Ovary (tissue), 10 donors: ENCODE measurements at places on chromosomes 4 and X.

- DNase-seq, result no peak
Measured at GRCh38 chr4:17715511-17715910, 65.9 kb downstream of the FAM184B start.

DNA sequence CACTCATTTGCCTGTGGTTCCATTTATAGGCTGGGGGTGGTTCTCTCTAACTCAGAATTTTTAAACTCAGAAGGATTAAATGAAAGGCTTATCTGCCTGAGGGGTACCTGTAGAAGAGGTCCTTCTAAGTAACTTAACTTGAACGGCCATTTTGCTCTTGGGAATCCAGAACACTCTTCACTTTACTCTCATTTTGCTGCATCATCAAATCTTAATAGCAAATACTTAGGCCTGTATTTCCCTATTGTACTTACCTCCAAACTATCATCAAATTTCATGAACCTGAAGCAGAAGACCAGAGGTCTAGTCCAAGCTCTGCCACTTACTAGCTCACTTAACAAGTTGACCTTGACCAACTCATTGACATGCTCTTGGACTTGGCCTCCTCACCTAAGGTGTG is 70.4 kb downstream of the GRIA3 start:
- no peak for DNase-seq

DNA sequence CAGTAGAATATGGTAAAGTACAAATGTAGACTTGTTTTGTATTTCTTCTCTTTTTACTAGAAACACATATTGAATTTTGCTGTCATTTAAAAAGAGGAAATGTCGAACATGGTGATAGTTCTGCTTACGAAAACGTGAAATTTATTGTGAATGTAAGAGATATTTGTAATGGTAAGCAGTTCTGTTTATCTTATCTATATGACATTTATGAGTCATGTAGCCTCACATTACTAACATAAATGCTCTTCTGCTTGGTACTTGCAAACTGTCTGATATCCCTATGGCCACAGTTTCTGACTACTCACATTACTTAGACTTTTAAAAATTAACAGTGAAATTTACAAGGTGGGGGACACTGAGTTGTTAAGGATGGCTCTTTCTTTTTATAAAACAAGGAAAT is 57.9 kb downstream of the PASD1 start:
- no peak for DNase-seq

DNA sequence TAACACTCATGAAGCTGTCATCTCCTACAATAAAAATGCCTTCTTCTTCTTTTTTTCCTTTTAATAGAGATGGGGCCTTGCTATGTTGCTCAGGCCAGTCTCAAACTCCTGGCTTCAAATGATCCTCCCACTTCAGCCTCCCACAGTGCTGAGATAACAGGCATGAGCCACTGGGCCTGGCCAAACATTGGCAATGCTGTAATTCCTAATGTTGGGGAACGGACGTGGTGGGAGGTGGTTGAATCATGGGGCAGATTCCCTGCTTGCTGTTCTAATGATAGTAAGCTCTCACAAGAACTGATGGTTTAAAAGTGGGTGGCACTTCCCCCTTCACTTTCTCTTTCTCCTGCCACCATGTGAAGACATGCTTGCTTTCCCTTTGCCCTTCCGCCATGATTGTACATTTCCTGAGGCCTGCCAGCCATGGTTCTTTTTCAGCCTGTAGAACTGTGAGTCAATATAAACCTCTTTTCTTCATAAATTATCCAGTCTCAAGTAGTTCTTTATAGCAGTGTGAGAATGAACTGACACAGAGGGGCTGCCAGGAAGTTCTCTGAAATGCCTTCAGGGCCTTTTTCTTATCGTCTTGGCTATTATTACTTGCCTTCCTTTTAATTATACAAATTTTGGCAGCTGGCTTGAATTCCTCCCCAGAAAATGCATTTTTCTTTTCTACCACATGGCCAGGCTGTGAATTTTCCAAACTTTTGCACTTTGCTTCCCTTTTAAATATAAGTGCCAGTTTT is 93.0 kb downstream of the CENPC start:
- DNase-seq, result no peak

DNA sequence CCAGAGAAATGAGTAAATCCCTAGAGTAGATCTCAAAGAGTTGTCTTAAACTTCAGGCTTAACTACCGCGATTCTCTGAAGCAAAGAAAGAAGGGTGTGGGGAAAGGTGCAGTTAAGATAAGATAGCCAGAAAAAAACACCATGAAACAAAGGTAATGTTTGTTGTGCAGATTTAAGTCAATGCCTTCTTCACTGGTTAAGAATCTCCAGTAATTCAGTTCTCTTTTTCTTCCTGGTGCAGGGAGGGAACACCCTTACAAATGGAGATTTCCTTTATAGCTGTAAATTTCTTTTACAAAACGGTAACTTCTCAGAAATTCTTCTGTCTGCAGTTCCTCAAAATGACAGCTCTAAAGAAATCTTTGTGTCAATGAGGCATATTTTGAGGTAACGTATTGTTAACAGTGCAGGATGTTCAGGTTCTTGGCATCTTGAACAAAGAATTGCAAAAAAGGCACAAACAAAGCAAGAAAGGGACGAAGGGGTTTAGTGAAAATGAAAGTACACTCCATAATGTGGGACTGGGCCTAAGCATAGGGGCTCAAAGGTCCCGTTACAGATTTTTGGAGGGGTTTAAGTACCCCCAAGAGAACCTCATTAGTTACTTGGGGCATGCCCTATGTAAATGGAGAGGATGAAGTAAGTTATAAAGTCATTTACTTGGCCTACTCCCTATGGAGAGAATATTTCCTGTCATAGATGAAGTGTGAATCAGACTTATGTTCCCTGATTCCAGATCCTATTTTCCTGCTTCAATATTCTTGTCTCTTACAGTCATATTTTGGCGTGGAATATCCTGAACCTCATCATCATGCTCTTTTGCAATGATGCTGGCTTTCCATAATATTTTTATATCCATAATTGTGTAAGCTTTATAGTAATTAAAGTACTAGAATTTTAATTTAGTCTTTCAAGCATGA is 492.0 kb downstream of the PCDH11X start:
- DNase-seq, result no peak

DNA sequence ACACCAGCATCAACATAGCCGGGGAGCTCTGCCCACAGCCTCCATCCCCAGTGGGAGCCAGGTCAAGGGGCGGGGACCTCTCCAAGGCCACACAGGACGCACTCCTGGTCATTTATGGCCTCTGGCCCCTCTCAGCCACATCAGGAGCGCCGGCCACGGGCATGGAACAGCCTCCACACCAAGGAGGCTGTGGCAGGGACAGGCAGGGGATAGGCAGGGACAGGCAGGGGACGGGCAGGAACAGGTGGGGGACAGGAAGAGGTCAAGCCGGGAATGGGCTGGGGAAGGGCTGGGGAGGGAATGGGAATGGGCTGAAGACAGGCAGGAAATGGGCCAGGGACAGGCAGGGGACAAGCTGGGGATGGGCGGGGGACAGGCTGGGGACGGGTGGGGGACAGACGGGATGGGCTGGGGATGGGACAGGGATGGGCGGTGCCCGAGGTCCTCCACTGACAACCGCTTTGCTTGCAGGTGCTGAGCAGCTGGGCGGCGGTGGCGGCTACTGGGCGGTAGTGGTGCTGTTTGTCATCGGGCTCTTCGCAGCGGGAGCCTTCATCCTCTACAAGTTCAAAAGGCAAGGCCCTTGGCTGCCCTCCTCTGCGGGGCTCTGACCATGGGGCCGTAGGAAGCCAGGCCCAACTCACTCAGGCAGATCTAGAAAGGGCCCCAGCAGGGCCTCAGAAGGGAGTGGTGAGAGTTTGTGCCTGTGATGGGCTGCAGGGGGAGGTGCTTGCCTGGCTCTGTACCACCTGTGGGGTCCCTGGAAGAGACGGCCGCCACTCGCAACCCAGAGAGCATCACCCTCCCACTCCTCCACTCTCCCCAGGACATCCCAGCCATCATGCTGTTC is 205.6 kb downstream of the AFAP1 start:
- DNase-seq, result no peak

- DNase-seq, result no peak
Measured at GRCh38 chr4:94525993-94526728, 74.4 kb downstream of the PDLIM5 start.

- DNase-seq, result no peak
Measured at GRCh38 chr4:45475548-45475947, 648.3 kb downstream of the GABRG1 start.

- no peak for DNase-seq
Measured at GRCh38 chr4:24179201-24179840, 289.5 kb upstream of the PPARGC1A start.

DNA sequence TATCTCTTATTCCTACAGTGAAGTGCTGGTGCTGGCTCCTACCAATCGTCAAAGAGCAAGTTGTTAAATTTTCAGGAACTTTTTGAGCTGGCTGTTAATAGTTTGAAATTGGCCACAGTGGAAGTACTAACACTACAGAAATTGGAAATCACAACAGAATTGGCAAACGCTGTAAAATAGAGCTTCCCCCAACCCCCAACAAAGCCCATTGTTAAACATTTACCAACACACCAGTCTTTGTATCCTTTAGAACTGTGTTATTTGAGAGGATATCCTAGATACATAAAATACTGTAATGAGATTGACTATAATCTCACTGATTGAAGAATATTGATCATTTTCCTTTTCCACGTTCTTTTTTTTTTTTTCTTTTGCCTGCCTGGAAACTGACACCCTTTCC is 37.4 kb downstream of the FAM241A start:
- DNase-seq, result no peak

- no peak for DNase-seq
Measured at GRCh38 chr4:114027596-114027995, 48.1 kb upstream of the ARSJ start.

DNA sequence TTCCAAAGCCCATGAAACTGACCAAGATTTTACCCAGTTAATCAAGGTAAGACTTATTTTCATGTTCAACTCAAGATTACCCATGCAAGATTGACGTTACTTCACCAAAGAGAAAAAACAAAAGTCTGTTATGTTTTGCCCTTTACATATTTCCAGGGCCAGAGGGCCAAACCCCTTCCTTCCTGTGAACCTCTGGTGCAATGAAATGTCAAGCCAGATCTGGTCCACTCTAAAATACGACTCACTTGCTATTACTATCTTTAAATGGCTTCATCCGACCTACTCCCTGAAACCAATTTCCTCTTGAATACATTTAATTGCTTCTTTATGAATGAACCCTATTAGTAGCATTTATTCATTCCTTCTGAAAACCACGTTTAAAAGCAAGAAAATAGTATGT is 33.0 kb downstream of the TSPAN5 start:
- no peak for DNase-seq

- peak; percentile 19 for DNase-seq
Measured at GRCh38 chrX:49001521-49002090, 458 bp downstream of the GRIPAP1 start.

DNA sequence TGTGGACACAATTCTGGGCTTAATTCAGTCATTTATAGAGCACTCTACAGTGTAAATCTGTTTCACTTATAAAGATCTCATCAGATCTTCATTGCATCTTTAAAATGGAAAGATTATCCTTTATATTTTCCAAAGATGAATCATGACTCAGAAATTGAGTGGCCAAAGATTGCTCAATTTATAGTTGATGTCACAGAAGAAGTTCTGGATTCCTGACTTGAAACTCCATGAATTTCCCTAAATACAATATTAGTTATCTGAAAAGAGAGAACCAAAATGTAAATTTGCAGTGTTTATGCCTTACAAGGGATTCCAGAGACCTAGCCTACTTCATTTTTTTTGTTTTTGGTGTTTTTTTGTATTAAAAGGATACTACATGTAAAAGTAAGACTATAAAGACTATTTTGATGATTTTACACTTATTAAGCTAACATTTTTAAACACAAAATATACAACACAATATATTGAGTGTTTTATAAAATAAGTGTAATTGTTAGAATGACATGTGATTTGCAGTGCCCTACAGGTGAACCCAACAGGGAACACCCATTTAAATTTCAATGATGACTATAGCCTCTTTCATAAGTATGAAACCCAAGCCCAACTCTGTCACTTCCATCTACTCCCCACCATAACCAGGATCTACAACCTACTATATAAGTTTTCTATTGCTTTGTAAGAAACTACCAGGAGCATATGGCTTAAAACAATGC is 183.5 kb downstream of the PCDH7 start:
- no peak for DNase-seq

GRCh38 chr4:108433832-108434231 is 186.5 kb upstream of the RPL34 start:
- no peak for DNase-seq

DNA sequence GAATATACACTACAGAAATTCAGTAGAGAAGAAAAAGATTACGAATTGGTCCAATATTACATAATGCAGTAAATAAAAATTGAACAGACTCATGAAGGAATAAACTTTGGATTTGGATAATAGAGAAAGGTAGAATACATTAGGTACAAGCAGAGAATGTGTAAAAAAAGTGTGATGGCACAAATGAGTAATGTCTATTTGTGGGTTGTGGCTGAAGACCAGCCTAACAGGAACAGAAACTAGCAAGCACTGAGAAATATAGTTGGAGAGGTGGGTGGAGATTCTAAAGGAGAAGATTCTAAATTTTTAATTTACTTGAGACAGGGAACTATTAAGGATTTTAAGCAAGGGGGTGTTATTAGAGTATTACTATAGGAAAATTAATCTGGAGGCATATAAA is 15.2 kb upstream of the CLOCK start:
- no peak for DNase-seq

- no peak for DNase-seq
Measured at GRCh38 chr4:77950203-77950602, 87.6 kb downstream of the MRPL1 start.

DNA sequence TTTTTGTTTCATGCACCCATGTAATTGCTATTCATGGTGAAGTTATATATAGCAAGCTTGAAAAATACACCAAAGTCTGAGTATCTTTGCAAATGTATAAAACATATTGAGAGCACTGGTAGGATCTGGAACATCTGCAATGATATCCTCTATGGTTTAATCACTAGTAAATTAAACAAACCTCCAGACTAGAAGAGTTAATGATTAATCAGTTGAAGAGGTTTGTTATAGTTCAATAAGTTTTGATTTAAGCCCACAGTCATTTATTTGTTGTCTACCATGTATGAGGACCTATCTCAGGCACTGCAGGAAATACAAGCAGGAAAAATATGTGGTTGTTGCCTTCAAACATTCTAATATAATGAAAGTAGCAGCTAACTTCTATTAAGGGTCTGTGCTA is 16.5 kb downstream of the CYBB start:
- DNase-seq, result no peak

DNA sequence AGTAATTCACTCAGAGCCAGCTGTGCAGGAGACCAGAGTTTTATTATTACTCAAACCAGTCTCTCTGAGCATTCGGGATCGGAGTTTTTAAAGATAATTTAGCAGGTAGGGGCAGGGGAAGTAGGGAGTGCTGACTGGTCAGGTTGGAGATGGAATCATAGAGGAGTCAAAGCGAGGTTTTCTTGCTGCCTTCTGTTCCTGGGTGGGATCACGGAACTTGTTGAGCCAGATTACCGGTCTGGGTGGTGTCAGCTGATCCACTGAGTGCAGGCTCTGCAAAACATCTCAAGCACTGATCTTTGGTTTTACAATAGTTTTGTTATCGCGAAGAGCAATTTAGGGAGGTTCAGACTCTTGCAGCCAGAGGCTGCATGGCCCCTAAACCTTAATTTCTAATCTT is 63.6 kb downstream of the TRIM2 start:
- DNase-seq, result no peak
